ENCODE measurements at places on chromosomes 2 and 18. TPM values are rescaled to one million over a fixed set of nuclear protein-coding genes. Genes with fewer than 3 reads are reported as not detected.

DNA sequence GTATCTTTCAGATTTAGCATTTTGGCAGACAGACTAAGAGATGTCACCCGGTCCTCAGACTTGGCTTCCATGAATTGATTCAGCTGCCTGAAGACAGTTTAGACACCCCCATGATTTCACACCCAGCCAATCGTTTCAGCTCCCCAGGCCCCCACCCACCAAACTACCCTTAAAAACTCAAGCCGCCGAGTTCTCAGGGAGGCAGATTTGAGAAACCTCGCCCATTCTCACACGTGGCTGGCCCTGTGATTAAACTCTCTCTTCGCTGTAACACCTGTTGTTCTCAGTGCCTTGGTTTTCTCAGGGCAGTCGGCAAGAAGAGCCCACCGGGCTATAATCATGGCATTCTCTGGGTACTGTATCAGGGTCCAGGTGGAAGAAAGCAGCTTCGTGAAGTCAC lies 35.2 kb downstream of the UXS1 start:
- H3K4me1 ChIP-seq: peaks cover 66% of the 10 kb centered on the region
- peak overlapping the region; percentile 94 for H3K27ac ChIP-seq
- no peaks in the 10 kb centered on the region for H3K27me3 ChIP-seq
- H3K36me3 ChIP-seq: peaks cover 53% of the 10 kb centered on the region

- H3K27me3 ChIP-seq: no peaks in the 10 kb centered on the region
- no peaks in the 10 kb centered on the region for H3K36me3 ChIP-seq
- no peaks in the 10 kb centered on the region for H3K4me1 ChIP-seq
- H3K4me3 ChIP-seq: no peak overlapping the region
Measured at GRCh38 chr18:61965311-61965710, 72.5 kb upstream of the RNF152 start.

DNA sequence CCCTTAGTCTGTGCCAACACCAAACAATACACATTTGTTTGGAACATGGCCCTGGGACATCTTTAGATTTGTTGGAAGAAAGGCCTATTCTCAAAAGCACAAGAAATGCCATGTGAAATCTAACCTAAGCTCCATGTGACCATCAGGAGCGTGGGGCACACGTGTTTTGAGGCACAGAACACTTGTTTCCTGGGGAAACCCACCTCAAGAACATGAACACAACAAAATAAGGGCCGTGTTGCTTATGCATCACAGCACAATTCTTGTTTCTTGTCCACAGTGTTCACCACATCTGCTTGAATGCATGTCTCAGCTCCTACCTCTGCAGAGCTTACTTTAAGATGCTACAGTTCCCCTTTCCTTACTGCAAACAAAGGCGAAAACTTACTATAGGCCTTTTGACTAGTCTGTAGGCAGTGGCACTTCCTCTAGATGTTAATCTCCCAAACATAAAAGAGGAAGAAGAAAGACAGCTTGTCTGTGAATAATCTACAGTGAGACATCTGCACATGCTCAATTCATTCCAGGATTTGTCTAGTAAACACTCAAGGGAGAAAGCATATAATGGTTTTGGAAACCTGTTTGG lies 165.0 kb downstream of the ANKRD44 start:
- H3K4me1 ChIP-seq: peaks cover 69% of the 10 kb centered on the region
- no peaks in the 10 kb centered on the region for H3K27me3 ChIP-seq
- H3K27ac ChIP-seq: peak overlapping the region; percentile 58
- no peak for DNase-seq
- H3K36me3 ChIP-seq: peaks cover 5% of the 10 kb centered on the region

GRCh38 chr2:221747289-221747972 lies 175.3 kb upstream of the EPHA4 start:
- H3K27me3 ChIP-seq: no peaks in the 10 kb centered on the region
- no peaks in the 10 kb centered on the region for H3K36me3 ChIP-seq
- no peaks in the 10 kb centered on the region for H3K4me1 ChIP-seq
- no peak overlapping the region for H3K4me3 ChIP-seq
- H3K27ac ChIP-seq: no peak overlapping the region

- no peaks in the 10 kb centered on the region for H3K36me3 ChIP-seq
Measured at GRCh38 chr2:209685963-209686362, 85.7 kb upstream of the UNC80 start.

- no peak overlapping the region for H3K4me3 ChIP-seq
- DNase-seq: no peak
- H3K36me3 ChIP-seq: peaks cover 5% of the 10 kb centered on the region
- H3K4me1 ChIP-seq: peaks cover 5% of the 10 kb centered on the region
- no peaks in the 10 kb centered on the region for H3K27me3 ChIP-seq
- no peak overlapping the region for H3K27ac ChIP-seq
Measured at GRCh38 chr2:60984720-60985119, 32.8 kb upstream of the PEX13 start.

DNA sequence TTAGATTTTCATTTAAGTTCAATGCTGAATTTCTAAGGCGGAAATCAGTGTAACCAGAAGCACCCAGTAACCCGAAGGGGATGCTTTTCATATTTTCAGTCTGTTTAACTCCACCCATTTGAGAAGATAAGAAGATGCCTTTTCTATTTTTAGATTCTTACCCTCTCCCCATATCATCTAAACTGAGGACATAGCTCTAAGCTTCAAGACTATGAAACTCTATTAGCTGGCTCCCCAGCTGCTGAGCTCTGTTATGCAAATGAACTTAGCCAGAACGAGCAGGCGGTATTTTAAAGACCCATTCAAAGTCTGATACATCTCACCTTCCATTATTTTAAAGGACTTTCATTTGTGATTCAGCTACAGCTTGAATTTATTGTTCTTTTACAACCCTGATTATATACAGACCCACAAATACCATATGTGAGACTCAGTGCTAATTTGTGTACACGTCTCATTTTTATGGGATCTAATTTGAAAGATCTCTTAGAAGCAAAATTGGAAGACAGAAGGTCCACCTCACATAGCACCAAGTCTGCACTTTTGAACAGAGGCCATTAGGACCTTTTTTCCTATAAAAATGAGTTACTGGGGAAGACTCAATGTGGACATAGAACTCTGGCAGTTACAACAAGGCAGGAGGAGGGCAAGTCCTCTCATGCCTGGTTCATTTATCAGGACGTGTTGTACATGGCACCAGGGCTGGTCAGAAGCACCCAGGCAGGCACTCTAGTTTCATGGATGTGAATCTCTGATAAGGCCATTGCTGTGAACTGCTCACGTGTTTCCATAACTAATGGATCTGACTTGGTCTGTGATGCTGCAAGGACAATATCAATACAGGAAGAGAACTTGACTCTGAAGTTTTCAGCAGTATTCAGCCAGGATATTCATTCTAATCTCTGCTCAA lies 16.3 kb downstream of the CDC42EP3 start:
- peak overlapping the region; percentile 94 for H3K27ac ChIP-seq

The SERPINB3 gene
- total RNA-seq: not detected

DNA sequence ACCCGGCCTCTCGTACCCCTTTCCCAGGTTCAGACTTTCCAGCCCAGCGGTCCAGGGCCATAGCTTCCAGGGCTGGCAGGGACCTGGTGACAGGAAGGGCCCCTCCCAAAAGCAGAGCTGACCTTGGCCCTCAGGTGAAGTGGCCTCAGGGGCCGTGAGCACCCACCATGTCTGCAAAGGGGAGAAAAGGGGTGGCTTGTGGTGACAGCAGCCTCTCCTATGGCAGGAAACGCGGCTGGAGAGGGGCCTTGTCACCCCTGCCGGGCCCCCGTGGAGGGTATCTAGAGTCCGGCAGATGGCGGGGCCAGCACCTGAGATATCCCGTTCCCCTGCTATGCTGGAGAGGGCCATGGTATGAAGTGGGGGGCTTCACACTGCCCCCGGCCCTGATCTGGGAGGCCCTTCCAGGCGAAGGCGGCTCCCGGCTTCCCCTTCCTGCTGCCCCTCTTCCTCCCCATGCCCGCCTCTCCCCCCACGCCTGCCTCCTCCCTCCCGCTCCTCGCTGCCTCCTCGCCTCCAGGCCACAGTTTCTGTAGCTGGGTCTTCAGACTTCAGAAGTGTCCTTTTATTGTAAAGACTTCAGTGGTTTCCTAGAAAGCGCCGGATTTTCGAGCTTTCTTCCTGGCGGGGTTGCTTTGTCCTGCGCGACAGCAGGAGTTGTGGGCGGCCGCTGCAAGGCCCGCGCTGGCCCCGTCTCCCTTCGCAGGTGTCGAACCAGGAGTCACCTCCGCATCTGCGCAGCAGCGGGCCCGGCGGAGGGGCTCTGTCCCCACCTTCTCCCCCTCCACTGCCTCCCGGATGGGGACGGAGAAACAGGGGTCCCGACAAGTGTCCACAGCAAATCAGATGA lies 240.5 kb upstream of the MYT1L start:
- H3K36me3 ChIP-seq: no peaks in the 10 kb centered on the region
- DNase-seq: no peak
- H3K4me1 ChIP-seq: no peaks in the 10 kb centered on the region
- H3K27ac ChIP-seq: no peak overlapping the region

DNA sequence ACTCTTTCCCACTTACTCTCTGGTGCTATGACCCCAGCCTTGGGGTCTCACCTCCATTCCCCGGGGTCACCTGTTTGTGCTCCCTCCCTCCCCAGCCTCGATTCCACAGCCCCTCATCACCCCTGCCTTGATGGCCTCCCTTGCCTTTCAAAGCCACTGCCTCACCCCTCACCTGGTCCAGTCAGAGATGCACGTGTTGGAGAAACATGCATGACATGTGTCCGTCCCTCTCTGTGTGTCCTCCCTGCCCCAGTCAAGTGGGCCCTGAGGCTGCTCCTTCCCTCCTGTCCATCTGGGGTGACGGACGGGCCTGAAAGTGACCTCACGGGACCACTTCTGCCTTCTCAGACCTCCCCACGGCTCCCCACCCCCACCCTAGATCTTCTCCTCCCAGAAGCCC lies 82.3 kb upstream of the TWIST2 start:
- no peak overlapping the region for H3K4me3 ChIP-seq
- no peak for DNase-seq
- no peaks in the 10 kb centered on the region for H3K4me1 ChIP-seq

The IGFBP5 gene
- not detected for total RNA-seq

GRCh38 chr2:43383533-43383932 lies 157.1 kb upstream of the ZFP36L2 start:
- H3K36me3 ChIP-seq: no peaks in the 10 kb centered on the region
- no peak overlapping the region for H3K4me3 ChIP-seq
- DNase-seq: no peak
- peaks cover 21% of the 10 kb centered on the region for H3K4me1 ChIP-seq
- H3K27me3 ChIP-seq: no peaks in the 10 kb centered on the region

The FSHR gene
- total RNA-seq: not detected

DNA sequence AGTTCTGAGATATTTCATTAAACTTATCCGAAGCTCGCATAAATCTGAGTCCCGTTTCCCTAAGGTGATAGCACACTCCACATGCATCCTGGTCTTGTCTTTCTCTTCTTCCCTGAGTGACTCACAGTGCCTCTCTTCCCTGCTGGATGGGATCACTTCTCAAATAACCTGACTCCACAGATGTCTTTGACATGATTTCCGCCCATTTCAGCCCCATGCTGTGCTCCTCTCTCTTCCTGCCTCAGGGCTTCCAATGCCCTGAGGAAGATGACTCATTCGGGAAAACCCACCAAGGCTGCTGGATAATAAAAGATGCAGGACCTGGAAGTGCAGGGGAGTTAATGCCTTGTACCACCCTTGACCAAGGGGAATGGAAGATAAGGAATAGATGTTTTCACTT lies 441.7 kb upstream of the SOX11 start:
- no peak overlapping the region for H3K27ac ChIP-seq
- no peaks in the 10 kb centered on the region for H3K27me3 ChIP-seq
- H3K4me3 ChIP-seq: no peak overlapping the region
- DNase-seq: no peak

DNA sequence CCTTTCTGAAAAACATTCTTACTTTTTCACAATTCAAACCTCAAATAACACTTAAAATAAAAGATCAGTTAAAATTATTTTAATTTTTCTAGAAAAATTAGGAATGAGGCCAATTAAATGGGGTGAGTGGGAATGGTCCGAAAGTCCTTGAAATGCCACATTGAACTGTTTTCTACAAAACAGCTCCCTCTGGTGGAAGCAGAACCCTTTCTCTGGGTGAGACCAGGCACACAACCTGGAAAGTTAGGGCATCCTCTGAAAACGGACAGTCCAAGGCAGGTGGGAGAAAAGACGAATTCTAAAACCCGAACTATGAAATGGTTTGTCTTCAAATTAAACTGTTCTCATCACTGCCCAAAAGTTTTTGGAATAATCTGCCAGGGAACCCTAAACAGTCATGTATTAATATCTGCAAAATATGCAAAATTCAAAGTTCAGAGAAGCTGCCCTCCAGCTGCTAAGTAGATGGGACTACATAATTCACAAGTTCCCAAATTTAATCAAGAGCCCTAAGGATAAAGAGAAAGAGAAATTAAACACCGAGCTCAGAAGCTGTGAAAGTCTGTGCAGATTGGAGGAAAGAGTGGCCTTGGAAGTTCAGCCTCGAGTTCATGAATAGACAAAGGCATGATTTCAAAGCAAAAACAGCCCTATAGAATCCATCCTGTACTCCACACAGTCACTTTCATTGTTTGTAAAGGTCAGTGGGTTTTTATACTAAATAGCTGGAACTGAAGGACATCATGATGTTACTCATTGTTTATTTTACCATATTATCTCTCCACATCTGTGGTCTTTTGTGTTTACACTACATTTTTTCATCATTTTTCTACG lies 108.3 kb downstream of the PIEZO2 start:
- H3K27ac ChIP-seq: no peak overlapping the region
- H3K27me3 ChIP-seq: no peaks in the 10 kb centered on the region
- H3K36me3 ChIP-seq: no peaks in the 10 kb centered on the region
- no peak for DNase-seq

The KLF7 gene
- total RNA-seq: 49.1 TPM

DNA sequence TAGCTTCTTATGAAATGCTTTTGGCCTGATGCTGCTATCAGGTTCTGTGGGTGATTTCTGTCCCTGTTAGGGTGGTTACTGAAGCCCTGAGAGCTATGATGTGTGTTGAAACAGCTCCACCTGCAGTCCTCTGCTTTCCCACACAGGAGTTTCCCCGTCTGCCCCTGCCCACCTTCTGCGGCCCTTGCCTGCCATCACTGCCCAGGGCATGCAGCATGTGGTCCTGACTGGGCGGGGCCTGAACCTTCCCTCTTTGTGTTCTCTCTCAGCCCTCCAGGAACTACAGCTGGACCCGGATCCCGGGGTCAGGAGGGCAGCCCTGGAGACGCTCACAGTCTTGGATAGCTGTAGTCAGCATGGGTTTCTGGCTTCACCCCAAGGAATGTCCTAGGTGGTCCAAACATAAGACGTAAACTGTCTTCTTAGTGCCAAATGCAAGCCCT lies 21.4 kb downstream of the HJURP start:
- H3K4me1 ChIP-seq: peaks cover 2% of the 10 kb centered on the region
- no peak overlapping the region for H3K27ac ChIP-seq
- no peak overlapping the region for H3K4me3 ChIP-seq

GRCh38 chr2:121819846-121820245 lies 64.4 kb downstream of the TSN start:
- no peaks in the 10 kb centered on the region for H3K4me1 ChIP-seq
- H3K4me3 ChIP-seq: no peak overlapping the region
- DNase-seq: no peak
- peaks cover 8% of the 10 kb centered on the region for H3K27me3 ChIP-seq

Data from natural killer cell treated with Interleukin-12 subunit alpha and Interleukin-12 subunit beta and Interleukin-15 and Interleukin-18, amount 100 ng/mL, for 72 hours (primary cell).